ENCODE measurements at places on chromosomes 13 and 19.
A peak's percentile ranks its signal among the peaks of the same experiment; 100 is the strongest.

DNA sequence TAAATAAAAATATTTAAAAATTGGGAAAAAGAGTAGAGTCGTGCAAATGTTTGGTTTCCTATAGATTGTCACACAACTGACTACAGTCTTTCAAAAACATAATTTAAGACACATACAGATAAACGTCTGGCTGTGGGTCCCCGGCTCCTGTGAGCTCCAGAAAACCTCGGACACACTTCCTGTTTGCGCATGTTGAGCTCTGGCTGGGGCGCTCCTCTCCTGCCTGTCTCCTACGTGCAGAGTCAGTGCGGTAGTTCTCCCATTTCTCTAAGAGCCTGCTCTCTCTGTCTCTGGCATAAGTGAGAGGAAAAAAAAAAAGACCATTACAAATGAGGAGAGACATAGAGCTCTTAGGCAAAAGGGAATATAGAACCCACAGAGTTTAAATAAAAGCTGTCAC is 128.2 kb upstream of the OBI1 start:
- no peak for DNase-seq

- no peak for DNase-seq
Measured at GRCh38 chr13:84946192-84946591, 853.0 kb downstream of the SLITRK6 start.

GRCh38 chr19:52307275-52307674 is 10.3 kb downstream of the ZNF480 start:
- DNase-seq, result peak; percentile 26

GRCh38 chr19:11373885-11374432 is 507 bp upstream of the SWSAP1 start:
- no peak for DNase-seq

DNA sequence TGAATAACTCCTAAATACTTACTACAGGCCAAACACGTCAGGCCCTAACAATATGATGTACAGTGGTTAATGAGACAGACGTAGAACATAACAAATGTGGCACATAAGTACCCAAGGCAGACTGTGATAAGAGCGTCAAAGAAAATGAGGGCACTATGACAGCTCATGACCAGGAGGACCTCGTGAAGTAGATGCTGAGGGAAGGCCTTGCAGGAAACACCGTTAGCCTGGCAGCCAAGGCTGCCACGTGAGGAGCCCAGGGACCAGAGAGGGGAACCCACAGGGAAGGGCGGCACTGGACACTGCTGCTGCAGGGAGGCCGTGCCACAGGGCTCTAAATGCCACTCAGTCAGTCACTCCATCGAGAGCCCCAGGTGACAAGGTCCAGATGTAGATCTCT is 5.7 kb downstream of the TUBGCP3 start:
- no peak for DNase-seq

Measured in stimulated activated CD8-positive, alpha-beta memory T cell treated with anti-CD3 and anti-CD28 coated beads, Interleukin-4, amount 100 ng/mL, for 48 hours (primary cell).